GM19239 (cell line): ENCODE measurements at places on chromosomes 11 and 22.

- no peak for DNase-seq
Observed at GRCh38 chr22:27045103-27045947, 387.9 kb downstream of the MIAT start.

DNA sequence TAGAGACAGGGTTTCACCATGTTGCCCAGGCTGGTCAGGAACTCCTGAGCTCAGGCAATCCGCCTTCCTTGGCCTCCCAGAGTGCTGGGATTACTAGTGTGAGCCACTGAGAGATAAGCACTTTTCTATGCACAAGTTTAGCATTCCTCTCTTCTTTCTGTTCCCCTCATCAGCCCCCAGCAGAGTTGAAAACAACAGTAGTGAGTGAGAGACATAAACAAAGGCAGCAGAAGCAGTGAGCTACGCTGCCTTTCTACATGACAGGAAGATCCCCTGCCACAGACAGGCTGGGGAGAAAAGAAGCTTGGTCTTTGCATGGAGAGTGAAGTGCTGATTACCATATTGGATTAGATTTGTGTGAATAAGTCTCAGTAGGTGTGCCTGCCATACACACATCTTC, 392.0 kb upstream of the KIRREL3 start:
- DNase-seq, result no peak

GRCh38 chr11:74084796-74085541, 76.1 kb upstream of the UCP3 start:
- DNase-seq, result no peak

DNA sequence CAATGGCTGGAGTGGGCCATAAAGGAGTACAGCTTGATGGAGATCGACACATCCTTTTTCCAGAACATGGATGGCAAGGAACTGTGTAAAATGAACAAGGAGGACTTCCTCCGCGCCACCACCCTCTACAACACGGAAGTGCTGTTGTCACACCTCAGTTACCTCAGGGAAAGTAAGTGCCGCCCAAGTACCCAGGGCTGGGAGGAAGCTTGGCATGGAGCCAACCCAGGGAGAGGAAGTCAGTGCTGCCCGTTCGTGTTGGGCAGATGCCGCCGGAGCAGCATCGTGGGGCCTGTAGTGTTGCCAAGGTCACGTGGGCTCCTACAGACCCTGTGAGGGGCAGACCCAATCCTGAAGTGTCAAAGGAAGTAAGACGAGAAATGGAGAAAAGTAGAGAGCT, 78.9 kb downstream of the FLI1 start:
- DNase-seq, result no peak

- DNase-seq, result no peak
Observed at GRCh38 chr22:42684462-42685195, 35.4 kb upstream of the CYB5R3 start.

GRCh38 chr11:20599221-20600019, at the start of gene SLC6A5:
SLC6A5 (plus strand) TSS chr11:20599608; CDS start chr11:20599673, 65 bp downstream.
- peak; percentile 48 for DNase-seq

- DNase-seq, result no peak
Observed at GRCh38 chr11:8205566-8205965, 36.7 kb upstream of the RIC3 start.

- no peak for DNase-seq
Observed at GRCh38 chr11:93662175-93662570, 691 bp downstream of the CEP295 start.

DNA sequence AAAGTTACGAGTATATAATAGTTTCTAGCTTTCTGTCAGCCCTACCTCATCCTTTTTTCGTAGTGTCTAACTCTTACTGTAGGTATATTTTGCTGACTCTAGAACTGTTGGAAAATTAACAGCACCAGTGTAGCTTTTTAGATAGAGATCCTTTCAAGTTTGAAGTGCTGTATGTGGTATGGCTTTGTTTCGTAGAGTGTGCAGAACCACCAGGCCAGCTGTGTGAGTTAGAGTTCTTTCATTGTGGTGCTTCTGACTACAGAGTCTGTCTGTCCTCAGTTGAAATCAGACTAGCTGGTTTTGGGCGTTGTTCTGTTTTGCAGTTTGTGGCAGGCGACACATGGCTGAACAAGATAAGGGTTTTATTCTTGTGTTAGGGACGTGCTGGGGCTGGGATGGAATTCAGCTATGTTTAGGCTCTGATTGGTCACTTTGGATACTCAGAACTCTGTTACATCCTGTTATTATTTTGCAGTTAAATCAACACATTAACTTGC, 3.2 kb downstream of the ARHGEF12 start:
- no peak for DNase-seq

- DNase-seq, result no peak
Observed at GRCh38 chr22:44686873-44687600, 15.0 kb upstream of the PRR5 start.

GRCh38 chr22:40928657-40929056, 22.5 kb upstream of the RBX1 start:
- DNase-seq, result no peak

DNA sequence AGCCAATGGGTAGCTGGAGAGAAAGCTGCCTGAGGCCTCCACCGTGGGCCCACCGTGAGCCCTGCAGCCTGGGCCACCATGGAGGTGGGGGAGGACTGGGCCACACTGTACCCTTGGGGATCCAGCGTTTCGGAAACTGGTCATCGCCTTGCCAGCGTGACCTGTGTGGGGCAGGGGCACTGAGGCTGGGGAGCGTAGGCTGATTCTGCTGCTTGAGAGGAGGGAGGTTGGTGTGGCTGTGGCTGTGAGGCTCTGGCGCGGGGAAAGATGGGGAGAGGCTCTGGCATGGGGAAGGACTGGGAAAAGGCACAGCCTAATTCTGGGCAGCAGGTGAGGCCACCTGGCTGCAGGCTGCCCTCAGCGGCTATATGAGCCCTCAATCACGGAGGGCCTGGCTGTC, 12.6 kb upstream of the TTLL12 start:
- no peak for DNase-seq

- DNase-seq, result no peak
Observed at GRCh38 chr11:134838708-134839107, 426.7 kb upstream of the B3GAT1 start.

- no peak for DNase-seq
Observed at GRCh38 chr22:32744176-32744959, 57.1 kb upstream of the TIMP3 start.

GRCh38 chr22:22883090-22883727, 4.4 kb upstream of the IGLL5 start:
- DNase-seq, result no peak

DNA sequence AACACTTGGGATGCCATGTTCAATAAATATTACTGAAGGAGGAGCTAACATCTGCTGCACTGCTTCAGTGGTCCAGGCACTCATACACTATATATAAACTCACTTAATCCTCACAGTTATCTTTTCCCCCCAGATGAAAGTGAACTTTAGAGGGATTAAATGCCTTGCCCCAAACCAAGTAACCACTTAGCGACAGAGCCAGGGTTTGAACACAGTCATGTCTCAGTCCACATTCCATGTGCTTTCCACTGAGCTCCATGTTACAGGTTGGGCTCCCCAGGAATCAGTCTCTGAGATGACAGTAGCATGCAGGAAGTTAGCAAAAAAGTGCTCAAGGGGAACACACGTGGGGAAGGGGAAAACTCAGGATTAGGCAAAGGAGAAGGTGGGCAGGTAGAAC, 59.3 kb downstream of the ENDOD1 start:
- DNase-seq, result no peak

- no peak for DNase-seq
Observed at GRCh38 chr11:16309226-16309625, 47.1 kb downstream of the SOX6 start.

- no peak for DNase-seq
Observed at GRCh38 chr11:35260342-35260985, 121.5 kb downstream of the CD44 start.

GRCh38 chr11:105862736-105863367, 159.2 kb downstream of the MSANTD4 start:
- no peak for DNase-seq

DNA sequence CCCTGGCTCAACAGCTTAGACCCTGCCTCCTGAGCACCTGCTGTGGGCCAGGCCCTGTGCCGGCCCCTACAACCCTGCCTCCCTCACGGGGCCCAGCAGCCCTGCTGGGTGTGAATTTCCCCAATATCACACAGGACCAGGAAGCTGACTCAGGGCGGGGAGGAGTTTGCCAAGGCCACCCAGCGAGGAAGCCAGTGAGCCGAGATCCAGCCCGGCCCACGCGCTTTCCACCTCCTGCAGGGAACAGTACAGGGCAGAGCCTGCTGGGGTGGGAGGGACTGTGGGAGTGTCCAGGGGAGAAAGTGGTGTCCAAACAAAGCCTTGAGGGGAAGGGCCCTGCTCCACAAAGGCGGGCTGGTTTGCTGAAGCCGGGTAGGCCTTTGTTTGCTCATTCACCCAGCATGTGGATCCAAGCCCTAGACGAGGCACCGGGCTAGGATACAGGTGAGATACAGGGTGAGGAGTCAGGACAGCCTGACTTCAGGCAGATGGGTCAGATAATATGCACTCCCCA, 26.8 kb downstream of the RPL3 start:
- DNase-seq, result no peak

GRCh38 chr11:128824191-128825049, 42.7 kb downstream of the KCNJ1 start:
- DNase-seq, result no peak

DNA sequence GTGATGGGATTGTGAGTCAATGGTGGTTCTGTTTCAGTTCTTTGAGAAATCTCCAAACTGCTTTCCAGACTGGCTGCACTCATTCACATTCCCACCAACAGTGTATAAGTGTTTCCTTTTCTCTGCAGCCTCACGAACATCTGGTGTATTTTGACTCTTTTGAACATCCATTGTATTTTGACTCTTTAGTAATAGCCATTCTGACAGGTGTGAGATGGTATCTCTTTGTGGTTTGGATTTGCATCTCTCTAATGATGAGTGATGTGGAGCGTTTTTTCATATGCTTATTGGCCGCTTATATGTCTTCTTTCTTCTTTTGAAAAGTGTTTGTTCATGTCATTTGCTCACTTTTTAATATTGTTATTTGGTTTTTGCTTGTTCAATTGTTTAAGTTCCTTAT, 19.4 kb downstream of the NELL1 start:
- DNase-seq, result no peak

DNA sequence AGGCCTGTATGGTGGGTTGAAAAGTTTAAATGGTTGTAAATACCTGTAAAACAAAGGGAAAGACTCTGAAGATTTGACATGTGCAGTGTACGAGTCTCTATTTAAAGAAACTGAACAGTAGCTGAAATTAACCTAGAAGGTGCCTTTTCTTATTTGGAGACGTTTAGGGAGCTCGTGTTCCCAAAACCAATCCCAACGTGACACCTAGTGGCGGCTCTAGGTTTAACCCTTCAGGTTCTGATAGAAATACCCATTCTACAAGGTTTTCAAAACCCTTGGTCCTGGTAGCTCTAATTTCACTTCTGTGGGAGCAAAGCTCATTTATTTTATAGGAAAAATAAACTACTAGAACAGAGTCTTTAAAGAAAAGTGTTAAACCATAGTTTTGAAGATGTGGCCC, 258.3 kb downstream of the LRRC4C start:
- DNase-seq, result peak; percentile 3

GRCh38 chr22:43006016-43006505, 8.9 kb downstream of the PACSIN2 start:
- no peak for DNase-seq

DNA sequence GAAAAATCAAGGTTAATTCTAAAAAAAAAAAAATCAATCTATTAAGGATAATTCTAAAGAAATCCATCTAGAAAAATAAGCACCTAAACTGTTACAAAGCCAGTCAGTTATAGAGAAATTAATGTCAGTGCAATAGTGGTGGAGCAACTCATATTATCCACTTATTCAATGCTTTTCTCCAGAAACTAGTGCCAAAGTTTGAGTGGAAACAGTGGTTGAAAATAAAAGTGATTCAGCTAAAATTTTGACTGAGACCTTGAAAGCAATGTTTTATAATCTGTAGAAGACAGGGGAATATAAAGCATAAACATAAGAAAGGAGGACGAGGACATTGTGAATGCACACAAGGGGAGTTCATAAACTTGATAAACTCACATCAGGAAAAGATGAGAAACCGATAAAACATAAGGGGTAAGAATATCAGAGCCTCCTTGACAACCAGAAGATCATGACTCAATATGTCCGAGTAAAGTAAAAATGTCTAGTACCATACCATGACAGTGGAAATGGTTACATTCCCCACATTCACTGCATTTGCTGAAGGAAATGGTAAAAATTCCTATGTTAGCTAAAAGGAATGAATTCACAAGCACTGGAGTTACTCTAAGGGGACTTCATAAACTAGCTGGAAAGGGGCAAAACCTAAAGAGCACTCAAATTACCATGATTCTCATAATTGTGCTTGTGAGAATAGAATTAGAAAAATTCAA, 58.7 kb upstream of the SLC5A12 start:
- no peak for DNase-seq

DNA sequence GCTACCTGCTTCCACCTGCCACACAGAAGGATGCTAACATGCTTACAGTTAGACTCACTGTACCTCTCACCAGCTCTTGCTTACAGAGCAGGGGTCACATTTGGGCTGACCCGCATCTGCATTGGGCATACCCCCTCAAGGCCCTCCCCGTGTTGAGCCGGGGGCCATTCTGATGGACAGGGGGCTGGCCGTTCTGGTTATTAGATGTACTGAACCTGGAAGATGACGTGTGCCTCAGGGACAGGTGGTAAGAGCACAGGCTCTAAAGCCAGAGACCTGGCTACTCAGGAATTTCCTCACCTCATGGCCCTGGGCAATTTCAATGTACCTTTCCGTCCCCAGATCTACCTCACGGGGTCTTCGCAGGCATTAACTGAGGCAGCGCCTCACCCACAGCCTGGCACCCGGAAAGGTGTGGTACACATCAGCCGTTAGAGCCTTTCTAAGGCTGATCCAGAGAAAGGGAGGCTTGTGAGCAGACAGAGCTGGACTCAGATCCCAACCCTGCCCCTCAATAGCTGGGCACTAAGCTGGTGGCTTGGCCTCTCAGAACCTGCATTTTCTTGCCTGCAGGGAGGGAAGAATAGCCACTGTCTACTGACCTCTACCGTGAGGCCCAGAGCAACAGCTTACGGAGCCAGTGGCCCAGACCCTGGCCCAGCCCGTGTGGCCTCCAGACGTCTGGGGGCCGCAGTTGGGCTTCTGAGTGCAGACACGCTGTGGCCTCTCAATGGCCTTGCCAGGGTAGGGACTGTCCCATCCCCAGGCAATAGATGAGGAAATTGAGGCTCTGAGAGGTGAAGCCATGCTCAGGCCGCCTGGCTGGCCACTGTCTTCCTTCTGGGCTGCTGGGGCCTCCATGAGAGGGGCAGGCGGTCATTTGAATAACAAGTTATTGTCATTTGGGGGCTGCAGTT, 100.6 kb downstream of the MORC2 start:
- DNase-seq, result no peak
